Activated T-helper 1 cell treated with Interleukin-2 at 50 U/mL for 16 hours (primary cell): ENCODE measurements at places on chromosomes 3 and 15.

GRCh38 chr15:68217341-68217740 lies 12.2 kb downstream of the CLN6 start:
- DNase-seq, result no peak

DNA sequence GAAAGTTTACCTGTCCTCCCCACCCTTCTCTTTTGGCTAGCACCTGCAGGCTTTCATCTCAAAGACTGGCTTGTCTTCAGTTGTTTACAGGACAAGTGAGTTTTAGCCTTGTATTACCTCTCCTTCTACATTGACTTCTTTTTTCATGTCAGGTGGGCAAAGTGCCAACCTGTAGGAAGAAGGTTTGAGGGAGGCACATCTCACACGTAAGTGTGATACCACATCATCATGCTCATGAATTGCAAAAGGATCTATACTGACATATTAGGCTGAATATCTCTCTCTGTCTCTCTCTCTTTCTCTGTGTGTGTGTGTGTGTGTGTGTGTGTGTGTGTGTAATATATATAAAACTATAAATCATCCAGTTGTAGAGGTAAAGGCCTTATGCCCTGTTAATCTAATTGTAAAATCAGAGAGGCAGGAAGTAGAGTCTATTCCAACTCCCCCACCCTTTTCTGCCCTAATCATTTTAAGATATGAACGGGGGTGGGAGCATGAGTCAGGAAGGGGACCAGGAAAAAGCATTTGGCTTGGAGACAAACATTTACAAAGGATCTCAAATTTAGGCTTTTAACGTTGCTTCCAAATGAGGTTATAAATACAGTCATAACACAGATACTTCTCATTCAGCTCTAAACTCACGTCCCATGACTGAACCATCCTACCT lies 107.0 kb upstream of the PFN2 start:
- no peak for DNase-seq

DNA sequence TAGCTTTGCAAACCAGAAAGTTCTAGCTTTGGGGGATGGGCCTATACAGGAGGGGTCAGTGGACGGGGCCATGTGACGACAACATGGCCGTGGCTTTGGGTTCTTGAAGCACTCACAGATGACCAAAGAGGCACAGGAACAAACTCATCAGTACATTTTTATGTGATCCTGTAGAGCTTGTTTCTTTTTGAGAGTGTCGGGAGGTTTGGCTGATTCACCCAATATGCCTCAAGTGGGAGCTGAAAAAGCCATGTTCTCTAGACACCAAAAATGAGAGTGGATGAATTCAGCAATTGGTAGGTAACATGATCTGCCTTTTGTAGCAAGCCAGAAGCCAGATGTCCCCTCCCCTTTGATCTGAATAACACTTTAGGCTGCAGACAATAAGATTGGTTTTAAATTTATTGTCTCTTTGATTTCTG lies 30.1 kb downstream of the GREM1 start:
- no peak for DNase-seq

GRCh38 chr3:117278424-117279190 lies 569.0 kb downstream of the TUSC7 start:
- DNase-seq, result no peak

DNA sequence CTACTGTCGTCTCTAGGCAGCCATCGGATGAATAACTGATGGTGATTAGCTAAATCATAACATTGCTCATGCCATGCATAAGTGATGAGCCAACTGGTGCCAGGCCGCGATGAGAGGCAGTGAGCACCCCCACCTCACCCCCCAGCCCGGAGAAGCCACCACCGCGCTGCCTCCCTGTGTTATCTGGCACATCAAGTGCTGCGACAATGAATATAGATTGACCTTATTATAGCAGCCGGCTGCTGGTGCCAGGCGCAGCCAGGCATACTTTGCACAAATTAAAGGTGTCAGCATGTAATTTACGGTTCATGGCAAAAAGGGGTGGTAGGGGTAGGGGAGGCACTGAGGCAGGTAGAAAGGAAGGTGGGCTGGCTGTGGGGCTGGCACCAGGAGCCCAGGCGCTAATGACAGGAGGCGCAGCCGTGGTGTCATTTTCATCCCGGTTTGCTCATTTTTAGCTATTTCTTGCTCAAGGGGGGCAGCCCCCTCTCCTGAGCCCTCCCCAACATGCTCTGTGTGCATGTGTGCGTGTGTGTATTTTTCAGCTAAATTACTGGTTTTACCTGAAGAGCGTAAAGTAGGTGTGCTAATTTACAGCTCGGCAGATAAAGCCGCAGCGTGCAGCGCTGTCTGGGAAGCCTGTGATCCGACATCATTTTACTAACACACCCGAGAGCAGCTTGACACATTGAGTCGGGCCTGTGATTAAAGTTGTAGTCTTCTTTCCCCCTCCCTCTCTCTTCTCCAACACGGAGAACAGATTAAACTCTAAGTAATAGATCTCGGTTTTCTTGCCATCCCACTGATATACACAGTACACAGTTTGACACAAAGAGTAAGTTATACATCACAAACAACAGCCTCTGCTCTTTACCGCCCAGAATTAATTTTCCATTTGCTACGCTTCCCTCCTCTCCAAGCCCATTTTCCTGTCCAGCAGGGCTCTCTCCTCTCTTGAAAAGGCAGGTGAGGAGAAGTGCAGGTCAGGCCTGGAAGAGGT lies 212.3 kb downstream of the RPLP1 start:
- DNase-seq, result no peak

DNA sequence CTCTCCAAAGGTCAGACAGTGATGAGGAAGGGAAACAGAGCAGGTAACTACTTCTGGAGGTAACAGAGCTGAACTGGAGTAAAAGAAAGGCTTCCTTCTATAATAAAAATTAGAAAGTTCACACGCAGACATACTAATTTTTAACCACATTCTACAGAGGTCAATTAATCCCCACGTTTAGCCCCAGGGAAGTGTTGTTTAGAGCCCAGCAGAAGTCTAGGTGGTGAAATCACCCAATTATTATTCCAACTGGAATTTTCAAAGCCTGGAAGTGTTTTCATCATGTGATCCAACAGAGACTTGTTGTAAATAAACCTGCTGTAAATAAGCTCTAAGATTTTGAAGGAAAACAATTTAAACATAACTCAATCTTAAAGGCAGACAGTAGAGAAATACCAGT lies 6.8 kb downstream of the ALDH1A2 start:
- DNase-seq, result no peak

GRCh38 chr15:77628010-77628409 lies 4.7 kb downstream of the LINGO1 start:
- DNase-seq, result no peak

DNA sequence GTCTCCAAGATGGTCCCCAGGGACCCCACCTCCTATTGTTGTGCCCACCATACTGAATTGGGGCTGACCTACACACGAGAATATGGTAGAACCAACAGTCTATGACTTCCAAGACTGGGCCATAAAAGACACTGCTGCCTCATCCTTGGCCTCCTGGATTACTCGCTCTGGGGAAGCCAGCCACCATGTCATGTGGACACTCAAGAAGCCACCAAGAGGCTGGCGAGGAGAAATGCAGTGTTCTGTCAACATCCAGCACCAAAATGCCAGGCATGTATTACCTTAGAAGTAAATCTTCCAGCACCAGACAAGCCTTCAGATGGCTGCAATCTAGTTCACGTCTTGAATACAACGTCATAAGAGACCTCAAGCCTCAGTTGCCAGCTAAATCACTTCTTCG lies 17.1 kb upstream of the TPM1 start:
- DNase-seq, result no peak

- DNase-seq, result no peak
These were observed 109.2 kb downstream of the MYO5A start for GRCh38 chr15:52419494-52419893.

DNA sequence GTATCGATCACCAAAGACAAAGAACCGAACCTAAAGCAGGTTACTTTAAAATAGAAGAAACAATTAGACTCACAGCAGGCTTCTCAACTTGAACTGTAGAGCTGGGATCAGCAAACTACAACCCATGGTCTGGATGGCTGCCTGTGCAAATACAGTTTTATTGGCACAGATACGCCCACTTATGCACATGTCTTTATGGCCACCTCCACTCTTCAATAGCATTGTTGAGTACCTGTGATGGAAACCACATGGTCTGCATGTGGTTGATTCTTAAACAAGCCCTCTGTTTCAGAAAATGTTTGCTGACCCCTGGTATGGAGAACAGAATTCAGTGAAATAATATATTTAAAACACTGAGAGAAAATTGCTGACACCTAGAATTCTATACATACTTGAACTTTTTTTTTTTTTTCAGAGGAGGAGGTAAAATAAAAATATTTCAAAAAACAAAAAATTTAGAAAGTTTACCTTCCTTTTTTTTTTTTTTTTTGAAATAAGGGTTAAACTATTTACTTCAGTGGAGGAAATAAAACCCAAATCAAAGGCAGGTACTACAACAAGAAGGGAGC lies 263.8 kb upstream of the ATP10A start:
- DNase-seq, result no peak

- no peak for DNase-seq
These were observed 5.8 kb upstream of the OXTR start for GRCh38 chr3:8775181-8775580.

DNA sequence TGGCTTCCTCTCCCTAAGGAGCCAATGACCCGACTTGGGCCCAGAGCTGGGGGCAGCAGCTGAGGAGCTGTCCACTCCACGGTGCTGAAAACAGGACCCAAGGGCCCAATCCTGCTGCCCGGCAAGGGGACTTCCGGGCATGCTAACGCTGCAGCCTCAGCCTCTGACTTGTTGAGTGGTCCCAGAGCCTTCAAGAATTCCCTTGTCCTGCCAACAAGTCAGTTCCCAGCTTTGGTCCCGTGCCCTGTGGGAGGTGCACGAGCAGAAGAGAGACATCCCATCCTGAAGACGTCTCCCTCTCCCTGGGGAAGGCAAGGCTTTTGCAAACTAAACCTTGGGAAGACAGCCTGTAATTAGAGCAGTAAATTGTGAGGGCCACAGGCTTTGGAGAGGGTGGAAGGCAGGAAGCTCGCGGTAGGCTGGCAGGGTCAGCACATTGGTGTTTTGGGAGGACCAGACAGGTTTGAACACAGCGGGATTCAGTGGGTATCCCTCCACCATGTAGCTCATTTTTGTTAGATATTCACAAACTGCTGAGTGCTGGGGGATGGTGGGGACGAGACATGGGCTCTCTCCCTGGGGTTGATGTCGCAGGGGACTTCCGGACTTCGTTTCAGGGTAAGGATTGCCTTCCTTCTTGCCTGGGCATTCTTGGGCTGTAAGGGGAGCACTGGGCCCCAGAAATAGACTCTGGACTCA lies 29.8 kb upstream of the PRR23E start:
- DNase-seq, result no peak

GRCh38 chr3:133377396-133377795 lies 22.5 kb upstream of the BFSP2 start:
- no peak for DNase-seq

- DNase-seq, result no peak
These were observed 278.2 kb upstream of the STT3B start for GRCh38 chr3:31254483-31254882.

DNA sequence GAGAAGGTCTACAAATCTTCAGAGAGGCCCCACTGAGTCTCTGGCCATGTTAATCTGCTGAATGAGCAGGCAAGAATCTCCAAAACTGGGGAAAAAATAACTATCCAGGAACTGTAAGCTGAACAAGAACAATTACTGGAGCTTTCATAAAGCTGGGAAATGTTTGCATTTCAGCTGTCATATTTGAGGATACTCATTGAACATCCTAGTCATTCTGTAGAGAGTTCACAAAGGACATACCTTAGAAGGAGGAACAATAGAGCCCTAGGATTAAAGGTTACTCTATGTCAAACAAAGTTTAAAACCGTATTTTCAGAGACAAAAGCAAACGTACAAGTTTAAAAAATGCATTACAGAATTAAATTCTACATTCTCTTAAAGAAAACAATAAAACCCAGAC lies 257.5 kb downstream of the SCAPER start:
- DNase-seq, result no peak

GRCh38 chr3:78497021-78497420 lies 1270.8 kb downstream of the ROBO1 start:
- DNase-seq, result no peak

DNA sequence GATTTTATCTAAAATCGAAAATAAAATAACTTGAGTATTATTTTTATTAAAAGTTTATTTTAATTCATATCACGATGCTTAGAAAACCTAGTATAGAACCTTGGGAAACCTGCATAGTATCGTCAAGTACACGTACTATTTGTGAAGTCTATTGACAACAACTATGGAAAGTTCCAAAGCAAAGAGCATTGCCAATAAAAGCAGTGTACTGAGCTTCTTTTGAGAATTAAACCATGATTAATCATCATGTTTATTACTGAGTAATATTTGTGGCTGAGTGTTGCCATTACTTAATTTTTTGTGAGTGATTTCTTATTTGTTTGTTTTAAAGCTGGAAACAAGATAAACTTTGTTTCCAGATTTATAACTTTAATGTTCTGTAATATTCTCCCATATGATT lies 674.1 kb downstream of the CADM2 start:
- no peak for DNase-seq

- DNase-seq, result no peak
These were observed 306.5 kb downstream of the IL20RB start for GRCh38 chr3:137264071-137264820.

DNA sequence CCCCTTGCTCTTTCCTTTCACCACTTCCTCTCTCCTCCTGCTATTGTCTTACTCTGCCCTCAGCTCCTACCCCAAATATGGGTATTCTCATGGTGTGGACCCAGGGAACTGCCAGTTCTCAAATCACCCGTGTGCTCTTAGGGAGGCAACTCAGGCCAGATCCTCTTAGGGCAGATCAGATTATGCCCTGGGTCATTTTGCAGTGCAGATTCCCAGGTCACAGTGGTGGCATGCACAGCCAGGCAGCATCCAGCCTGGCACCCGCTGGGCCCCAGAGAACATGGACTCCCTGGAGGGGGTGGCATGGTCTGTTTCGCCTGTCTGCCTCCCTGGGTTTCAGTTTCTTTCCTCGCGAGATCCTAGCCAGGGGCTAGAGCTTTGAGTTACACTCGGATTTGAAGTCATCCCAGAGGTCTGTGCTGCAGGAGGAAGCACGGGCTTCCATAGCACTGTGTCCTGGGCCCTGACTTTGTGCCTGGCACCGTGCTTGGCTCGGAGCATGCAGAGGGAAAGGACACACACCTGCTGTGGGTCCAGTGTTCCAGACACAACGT lies 96.1 kb downstream of the TOP2B start:
- no peak for DNase-seq

- DNase-seq, result no peak
These were observed 184.7 kb downstream of the RAB11A start for GRCh38 chr15:66053991-66054390.

- no peak for DNase-seq
These were observed 119.5 kb downstream of the STAG1 start for GRCh38 chr3:136632625-136633081.

- DNase-seq, result no peak
These were observed 8.2 kb upstream of the GRIP2 start for GRCh38 chr3:14548321-14548729.

- DNase-seq, result no peak
These were observed 315.6 kb downstream of the EDEM1 start for GRCh38 chr3:5503136-5503535.
